Prostate gland (tissue), 2 donors: ENCODE measurements at places on chromosomes 7 and 10.

DNA sequence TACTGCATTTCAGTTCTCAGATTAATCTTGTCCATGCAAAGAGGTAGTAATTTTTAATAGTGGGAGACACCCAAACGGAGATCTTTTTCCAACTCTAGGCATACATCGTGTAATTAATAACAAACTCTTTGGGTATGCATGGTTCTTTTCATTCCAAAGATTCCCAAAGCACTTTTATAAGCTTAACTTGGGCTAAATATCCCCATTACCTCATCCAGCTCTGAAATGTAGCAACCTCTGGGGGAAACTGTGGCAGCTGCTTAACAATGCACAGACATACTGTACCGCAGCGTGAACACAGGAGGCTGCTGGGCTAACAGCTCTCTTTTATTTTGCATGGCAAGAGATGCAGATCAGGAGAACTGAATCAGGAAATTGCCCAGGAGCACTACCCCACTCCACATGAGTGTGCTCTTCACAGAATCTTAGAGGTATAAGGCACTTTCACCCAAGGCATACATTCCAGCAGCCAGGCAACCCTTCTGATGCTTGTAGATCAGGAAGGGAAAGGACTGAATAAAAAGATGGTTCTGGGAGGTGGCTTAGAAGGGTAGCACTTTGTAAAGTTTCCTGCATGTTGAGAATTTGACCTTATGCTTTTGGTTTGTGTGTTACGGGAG is 114.4 kb upstream of the GLI3 start:
- no peak overlapping the region for H3K27ac ChIP-seq
- no peaks in the 10 kb centered on the region for H3K27me3 ChIP-seq
- no peaks in the 10 kb centered on the region for H3K36me3 ChIP-seq
- no peak for DNase-seq

GRCh38 chr7:468681-469562 is 50.7 kb downstream of the PDGFA start:
- no peaks in the 10 kb centered on the region for H3K36me3 ChIP-seq
- H3K27ac ChIP-seq, result no peak overlapping the region

- H3K27ac ChIP-seq, result no peak overlapping the region
- H3K4me3 ChIP-seq, result no peak overlapping the region
- no peaks in the 10 kb centered on the region for H3K4me1 ChIP-seq
- H3K27me3 ChIP-seq, result no peaks in the 10 kb centered on the region
- no peaks in the 10 kb centered on the region for H3K36me3 ChIP-seq
Observed at GRCh38 chr7:121385800-121386179, 10.3 kb downstream of the FAM3C start.

DNA sequence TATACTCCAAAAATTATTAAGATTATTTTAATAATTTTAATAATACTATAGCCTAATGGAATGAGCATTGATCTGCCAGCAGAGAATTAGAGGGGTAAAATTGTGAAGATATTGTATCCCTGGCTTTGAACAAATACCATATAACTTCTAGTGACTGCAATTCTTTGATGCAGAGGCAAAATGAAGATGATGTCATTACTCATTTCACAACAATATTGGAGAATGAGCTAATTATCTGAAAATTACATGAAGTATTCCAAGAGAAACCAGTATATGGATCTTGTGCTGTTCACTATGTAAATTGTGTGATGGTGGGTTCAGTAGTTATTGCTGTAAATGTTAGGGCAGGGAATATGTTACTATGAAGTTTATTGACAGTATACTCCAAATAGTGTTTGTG is 80.2 kb downstream of the CFTR start:
- H3K27ac ChIP-seq, result no peak overlapping the region
- no peaks in the 10 kb centered on the region for H3K36me3 ChIP-seq
- no peak for DNase-seq
- no peak overlapping the region for H3K4me3 ChIP-seq

- peak overlapping the region; percentile 46 for H3K27ac ChIP-seq
- H3K4me3 ChIP-seq, result no peak overlapping the region
Observed at GRCh38 chr7:29449569-29450260, 113.9 kb upstream of the PRR15 start.

GRCh38 chr7:116576350-116577319 is 51.8 kb downstream of the CAV1 start:
- no peaks in the 10 kb centered on the region for H3K4me1 ChIP-seq
- no peak overlapping the region for H3K4me3 ChIP-seq
- H3K36me3 ChIP-seq, result no peaks in the 10 kb centered on the region
- no peak for DNase-seq
- no peak overlapping the region for H3K27ac ChIP-seq

- DNase-seq, result no peak
- no peaks in the 10 kb centered on the region for H3K27me3 ChIP-seq
- H3K27ac ChIP-seq, result no peak overlapping the region
- no peaks in the 10 kb centered on the region for H3K4me1 ChIP-seq
Observed at GRCh38 chr7:90850066-90850465, 253.9 kb downstream of the CDK14 start.

DNA sequence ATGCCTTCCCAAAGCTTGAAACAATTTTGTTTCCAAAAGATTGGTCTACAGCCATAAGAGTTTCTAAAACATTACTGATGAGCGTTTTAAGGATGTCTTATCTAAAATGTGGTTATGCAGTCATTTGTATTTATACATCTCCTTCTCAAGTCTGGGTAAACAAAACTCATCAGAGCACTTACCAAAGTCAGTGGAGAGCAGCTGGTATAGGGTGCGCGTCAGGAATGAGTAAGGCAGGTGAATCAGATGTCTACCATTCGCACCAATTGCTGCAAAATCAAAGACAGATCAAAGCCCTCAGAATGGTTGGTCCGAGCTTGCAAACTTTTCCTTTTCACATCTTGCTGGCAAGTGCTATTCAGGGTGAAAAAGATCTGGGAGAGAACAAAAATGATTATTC is 65.6 kb upstream of the FAM171A1 start:
- H3K4me1 ChIP-seq, result no peaks in the 10 kb centered on the region
- no peak overlapping the region for H3K4me3 ChIP-seq
- H3K27me3 ChIP-seq, result no peaks in the 10 kb centered on the region
- no peak overlapping the region for H3K27ac ChIP-seq

DNA sequence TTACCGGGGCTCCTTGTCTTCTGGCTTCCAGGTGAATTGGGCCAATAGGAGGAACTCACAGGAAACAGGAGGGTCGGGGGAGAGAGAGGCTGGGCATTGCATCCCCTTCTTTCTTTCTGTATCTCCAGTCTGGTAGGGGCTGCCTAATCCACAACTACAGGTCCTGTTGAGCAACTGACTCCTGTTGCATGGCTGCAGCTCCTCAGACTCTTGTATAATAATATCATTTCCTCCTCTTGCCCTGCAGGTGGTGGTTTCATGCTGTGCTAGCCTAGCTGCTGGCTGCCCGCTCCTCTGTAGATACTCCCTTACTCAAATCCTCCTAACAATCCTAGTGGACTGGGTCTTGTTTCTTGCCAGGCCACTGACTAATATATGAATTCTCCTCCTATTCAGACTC is 276.5 kb upstream of the SMIM30 start:
- no peaks in the 10 kb centered on the region for H3K36me3 ChIP-seq
- H3K27me3 ChIP-seq, result no peaks in the 10 kb centered on the region
- no peaks in the 10 kb centered on the region for H3K4me1 ChIP-seq
- no peak overlapping the region for H3K4me3 ChIP-seq
- H3K27ac ChIP-seq, result no peak overlapping the region
- no peak for DNase-seq

DNA sequence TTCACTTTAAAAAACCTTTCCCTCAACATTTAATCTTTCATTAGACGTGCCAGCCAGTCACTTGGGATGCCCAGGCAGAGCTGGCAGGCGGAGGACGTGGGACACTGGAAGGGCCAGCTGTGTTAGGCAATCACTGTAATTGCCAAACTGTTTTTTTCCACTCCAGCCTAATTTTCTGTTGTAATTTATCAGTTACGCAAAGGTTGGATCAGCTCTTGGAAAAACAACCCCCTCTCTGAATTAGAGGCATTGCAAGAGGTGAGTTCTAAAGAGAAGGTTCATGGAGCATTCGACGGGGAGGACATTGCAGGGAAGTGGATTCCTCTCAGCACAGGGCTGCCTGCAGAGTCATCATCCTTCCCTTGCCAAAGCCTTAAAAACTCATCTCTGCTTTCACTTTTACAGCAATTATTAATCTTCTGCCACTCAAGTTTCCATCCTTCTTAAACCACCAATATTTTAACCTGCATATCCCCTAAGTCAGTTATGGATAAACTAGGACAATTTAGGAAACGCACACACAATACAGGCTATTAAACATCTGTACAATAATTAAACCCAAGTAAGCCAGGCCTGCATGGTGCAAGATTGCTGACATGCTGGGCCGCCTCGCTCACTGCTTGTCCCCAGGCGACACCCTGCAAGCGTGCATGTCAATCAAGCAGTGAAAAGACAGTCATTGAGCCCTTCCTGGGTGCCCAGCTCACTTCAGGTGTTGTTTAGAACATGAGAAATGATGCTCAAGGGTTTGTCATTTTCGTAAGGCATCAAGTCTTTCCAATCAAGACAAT is 272.3 kb upstream of the RNF32 start:
- no peaks in the 10 kb centered on the region for H3K4me1 ChIP-seq
- peak; percentile 37 for DNase-seq
- H3K36me3 ChIP-seq, result no peaks in the 10 kb centered on the region

- H3K36me3 ChIP-seq, result no peaks in the 10 kb centered on the region
- no peaks in the 10 kb centered on the region for H3K27me3 ChIP-seq
- H3K4me1 ChIP-seq, result no peaks in the 10 kb centered on the region
- H3K27ac ChIP-seq, result no peak overlapping the region
- no peak for DNase-seq
Observed at GRCh38 chr7:151306860-151307259, 34.8 kb upstream of the NUB1 start.

DNA sequence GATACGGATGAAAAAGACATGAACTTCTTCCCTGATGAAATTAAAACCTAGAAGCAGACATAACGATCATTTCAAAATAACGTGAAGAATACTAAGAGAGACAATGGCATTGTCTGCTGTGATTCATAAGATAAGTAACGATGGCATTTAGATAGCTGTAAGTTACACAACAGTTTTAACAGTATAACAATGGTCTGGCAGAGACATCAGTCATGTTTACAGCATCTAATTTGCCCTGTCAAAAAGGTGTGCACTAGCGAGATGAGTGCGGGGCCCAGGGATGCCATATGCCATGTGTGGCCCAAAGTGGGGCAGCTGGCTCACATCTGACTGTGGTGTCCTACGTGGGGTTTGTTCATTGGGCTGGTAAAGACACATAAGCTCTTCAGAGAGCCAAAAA is 55.7 kb upstream of the RHEB start:
- no peak for DNase-seq
- no peaks in the 10 kb centered on the region for H3K4me1 ChIP-seq
- H3K4me3 ChIP-seq, result no peak overlapping the region

DNA sequence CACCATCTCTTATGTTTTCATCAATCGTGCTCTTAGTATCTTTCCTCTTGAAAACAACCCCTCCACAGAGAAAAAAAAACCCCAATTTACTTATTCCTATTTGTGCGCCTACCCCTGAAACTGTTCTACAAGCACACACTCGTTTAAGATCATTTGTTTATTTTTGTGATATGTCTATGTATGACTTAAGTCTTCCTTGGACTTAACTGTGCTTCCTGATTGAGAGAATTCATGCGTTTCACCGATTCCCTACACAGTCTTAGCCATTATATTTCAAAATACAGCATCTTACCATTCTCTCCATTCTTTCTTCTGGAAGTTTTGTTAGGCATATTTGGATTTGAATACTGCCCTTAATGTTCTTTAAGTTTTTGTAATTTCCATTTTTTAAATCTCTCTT is 159.4 kb downstream of the MLLT10 start:
- no peak overlapping the region for H3K27ac ChIP-seq
- no peaks in the 10 kb centered on the region for H3K27me3 ChIP-seq
- H3K4me3 ChIP-seq, result no peak overlapping the region
- no peaks in the 10 kb centered on the region for H3K4me1 ChIP-seq

DNA sequence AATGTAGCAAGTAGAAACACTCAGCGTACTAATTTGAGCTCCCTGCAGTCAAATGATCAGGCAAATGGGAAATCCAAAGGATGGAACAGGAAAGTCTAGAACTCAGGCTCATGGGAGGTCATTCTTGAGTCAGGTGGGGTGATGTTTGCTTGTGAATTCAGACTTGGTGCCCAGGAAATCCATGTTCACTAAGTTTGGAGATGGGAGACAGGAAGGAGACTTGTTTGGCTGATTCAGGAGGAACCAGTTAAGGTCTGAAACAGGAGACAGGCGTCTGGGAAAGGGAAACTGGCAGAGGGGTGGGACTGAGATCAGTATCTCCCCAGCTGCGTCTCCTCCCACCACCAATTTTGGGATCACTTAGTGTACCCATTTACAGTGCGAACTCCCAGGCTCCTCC is 38.4 kb upstream of the ZNF438 start:
- H3K27me3 ChIP-seq, result no peaks in the 10 kb centered on the region
- no peak for DNase-seq
- no peaks in the 10 kb centered on the region for H3K36me3 ChIP-seq
- no peaks in the 10 kb centered on the region for H3K4me1 ChIP-seq

DNA sequence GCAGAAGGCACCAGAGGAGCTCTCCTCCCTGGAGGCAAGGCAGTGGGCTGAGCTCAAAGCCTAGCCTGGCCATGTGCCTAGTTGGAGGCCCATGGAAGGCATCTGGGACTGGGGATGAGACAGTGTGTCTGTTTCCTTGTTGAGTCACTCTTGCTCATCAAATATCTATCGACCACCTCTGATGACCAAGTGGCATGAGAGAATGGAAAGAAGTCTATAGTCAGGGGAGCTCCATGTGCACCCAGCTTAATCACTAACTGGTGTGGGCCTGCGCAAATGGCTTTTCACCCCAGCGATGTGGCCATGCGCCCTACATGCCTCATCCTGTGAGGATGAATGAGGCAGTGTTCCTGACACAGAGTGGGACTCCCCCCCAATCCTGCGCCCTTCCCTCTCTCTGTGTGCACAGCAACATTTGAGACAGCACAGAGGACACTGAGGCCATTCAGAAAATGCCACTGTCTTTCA is 229.9 kb downstream of the RPS24 start:
- H3K27me3 ChIP-seq, result no peaks in the 10 kb centered on the region
- H3K4me1 ChIP-seq, result no peaks in the 10 kb centered on the region
- H3K4me3 ChIP-seq, result no peak overlapping the region
- no peak for DNase-seq
- H3K36me3 ChIP-seq, result no peaks in the 10 kb centered on the region

- H3K36me3 ChIP-seq, result no peaks in the 10 kb centered on the region
- H3K27ac ChIP-seq, result no peak overlapping the region
- no peak overlapping the region for H3K4me3 ChIP-seq
- H3K27me3 ChIP-seq, result no peaks in the 10 kb centered on the region
- DNase-seq, result no peak
Observed at GRCh38 chr7:100735730-100736129, 2.3 kb downstream of the ZAN start.

GRCh38 chr10:75480374-75480773 is 49.0 kb downstream of the LRMDA start:
- no peak overlapping the region for H3K4me3 ChIP-seq
- no peak overlapping the region for H3K27ac ChIP-seq
- no peak for DNase-seq
- no peaks in the 10 kb centered on the region for H3K4me1 ChIP-seq
- no peaks in the 10 kb centered on the region for H3K27me3 ChIP-seq

DNA sequence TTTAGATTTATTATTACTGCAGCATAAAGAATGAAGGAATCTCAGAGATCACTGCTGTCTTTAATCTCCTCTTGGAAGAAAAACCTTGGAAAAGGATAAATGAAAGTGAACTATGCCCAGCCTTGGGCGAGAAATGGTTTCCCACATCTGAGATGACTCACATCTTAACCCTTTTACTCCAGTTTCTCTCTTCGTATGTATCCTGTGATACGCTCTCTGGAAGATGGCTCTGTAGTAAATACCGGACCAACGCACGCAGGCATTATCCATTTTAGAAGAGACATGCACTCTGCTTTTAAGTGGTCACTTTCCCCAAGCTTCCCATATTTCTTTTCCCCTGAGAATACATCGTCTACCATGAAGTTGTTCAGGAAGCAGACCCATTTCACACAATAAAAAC is 207.3 kb upstream of the BMPER start:
- no peaks in the 10 kb centered on the region for H3K27me3 ChIP-seq
- no peaks in the 10 kb centered on the region for H3K36me3 ChIP-seq
- H3K4me1 ChIP-seq, result no peaks in the 10 kb centered on the region
- no peak overlapping the region for H3K4me3 ChIP-seq
